ENCODE measurements at places on chromosomes 4 and X. TPM values are rescaled to one million over a fixed set of nuclear protein-coding genes. Genes with fewer than 3 reads are reported as not detected.

KLF8 gene
- polyA plus RNA-seq, result 1.8 TPM

HELT gene
- not detected for polyA plus RNA-seq

MAOA gene
- 20.5 TPM for polyA plus RNA-seq

AKAP4 gene
- not detected for polyA plus RNA-seq

ERVMER34-1 gene
- polyA plus RNA-seq, result not detected

ART3 gene
- polyA plus RNA-seq, result 33.1 TPM

SHISA3 gene
- 1.5 TPM for polyA plus RNA-seq

GPR119 gene
- not detected for polyA plus RNA-seq

GRCh38 chr4:177419434-177419833 lies 22.8 kb downstream of the AGA start:
- no peak for DNase-seq

DNA sequence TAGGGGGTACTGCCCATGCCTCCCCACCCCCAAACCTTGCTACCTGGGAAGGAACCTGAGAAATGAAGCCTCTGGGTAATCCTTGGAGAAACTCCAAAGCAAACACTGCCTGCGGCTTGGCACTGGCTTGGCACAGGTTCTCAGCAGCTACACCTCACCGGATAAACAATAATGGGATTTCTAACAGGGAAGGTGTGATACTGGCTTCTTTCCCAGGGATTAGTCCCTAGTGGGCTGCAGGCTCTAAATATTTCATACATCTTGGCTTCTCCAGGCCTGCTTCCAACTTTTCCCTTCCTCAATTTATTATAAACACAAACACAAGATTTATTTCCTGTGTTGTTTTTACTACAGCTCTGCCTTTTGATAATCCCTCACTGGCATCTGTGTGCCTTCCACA lies 12.5 kb downstream of the SEC24D start:
- no peak for DNase-seq

DNA sequence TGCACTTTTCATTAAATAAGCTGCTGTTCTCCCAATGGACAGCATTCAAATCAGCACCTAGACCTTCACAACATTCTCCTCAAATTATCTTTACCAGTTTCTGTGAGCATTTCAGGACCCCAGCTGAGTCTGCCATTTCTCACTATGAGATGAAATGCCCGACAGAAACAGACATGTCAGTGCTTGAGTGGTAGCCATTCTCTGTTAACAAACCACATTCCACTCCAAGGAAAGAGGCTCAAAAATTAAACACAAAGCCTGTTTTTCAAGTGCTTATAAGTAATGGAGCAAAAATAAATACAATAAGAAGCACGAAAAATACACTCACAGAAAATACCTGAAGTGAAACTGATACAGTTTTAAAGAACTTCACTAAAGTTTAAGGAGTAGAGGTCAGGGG lies 320.2 kb upstream of the PRPS2 start:
- DNase-seq, result no peak
